ENCODE measurements at places on chromosomes 12 and 14.

DNA sequence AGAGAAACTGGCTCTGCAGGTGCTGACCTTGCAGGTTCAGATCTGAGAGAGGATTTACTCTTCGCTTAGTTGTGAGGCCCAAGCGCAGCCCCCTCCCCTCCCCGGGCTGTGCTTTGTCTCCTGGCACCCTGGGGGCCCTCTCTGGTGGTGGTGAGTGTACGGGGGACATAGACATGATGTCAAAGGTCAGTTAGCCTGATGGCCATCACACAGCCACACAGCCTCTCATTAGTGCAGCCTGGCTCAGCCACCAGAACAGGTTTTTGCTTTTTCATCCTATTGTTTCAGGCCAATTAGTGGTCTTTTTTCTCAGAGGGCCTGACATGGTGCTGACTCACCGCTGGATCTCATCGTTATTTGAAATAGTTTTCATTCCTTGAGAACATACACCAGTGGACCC is 437.9 kb downstream of the AACS start:
- DNase-seq, result no peak

GRCh38 chr12:124786061-124786964 is 77.4 kb downstream of the SCARB1 start:
- no peak for DNase-seq

DNA sequence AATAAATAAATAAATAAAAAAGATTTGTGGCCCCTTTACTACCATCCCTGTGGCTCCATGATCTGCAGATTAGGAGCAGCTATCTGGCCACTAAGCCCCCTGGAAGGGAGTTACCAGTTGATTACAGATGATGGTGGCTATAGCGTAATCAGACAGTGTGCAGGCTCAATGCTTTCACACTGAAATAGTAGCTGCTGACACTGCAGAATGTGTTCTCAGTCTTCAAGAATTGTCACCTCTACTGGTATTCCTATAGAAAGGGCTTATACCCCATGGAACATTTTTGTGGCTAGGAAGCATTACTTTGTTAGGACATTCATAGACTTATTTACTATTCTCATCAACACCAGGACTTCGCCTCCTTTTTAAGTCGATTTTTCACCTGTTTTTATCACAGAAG is 30.9 kb downstream of the DCAF4 start:
- no peak for DNase-seq

GRCh38 chr12:54419088-54419887 is at the start of gene ITGA5:
TSS of gene ITGA5 (minus strand) at chr12:54419266. CDS start at chr12:54419198, 68 bp downstream.
- no peak for DNase-seq

DNA sequence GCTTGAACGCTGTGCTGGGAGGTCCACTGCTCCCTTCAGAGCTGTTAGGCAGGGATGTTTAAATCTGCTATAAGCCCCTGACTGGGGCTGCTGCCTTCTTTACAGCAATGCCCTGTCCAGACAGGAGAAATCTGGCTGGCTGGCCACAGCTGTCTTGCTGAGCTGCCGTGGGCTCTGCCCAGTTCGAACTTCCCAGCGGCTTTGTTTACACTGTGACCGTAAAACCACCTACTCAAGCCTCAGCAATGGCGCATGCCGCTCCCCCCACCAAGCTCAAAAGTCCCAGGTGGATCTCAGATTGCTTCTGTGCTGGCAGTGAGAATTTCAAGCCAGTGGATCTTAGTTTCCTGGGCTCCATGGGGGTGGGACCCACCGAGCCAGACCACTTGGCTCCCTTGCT is 35.8 kb downstream of the CKAP4 start:
- no peak for DNase-seq

All from GM12891 (cell line).